AG20443 (cell line): ENCODE measurements at places on chromosomes 7 and 10.

GRCh38 chr10:42952349-42952748 is 124.5 kb upstream of the RET start:
- DNase-seq: peak; percentile 63

- no peak for DNase-seq
These were observed 7.5 kb upstream of the ZC3HAV1 start for GRCh38 chr7:139116999-139117398.

GRCh38 chr10:51653025-51653424 is 46.4 kb downstream of the CSTF2T start:
- no peak for DNase-seq

GRCh38 chr7:140062118-140062527 is 628 bp downstream of the PARP12 start:
- DNase-seq: no peak

GRCh38 chr7:50396856-50397255 is 53.3 kb downstream of the FIGNL1 start:
- DNase-seq: no peak

GRCh38 chr10:14372606-14373005 is 41.9 kb upstream of the FRMD4A start:
- no peak for DNase-seq

DNA sequence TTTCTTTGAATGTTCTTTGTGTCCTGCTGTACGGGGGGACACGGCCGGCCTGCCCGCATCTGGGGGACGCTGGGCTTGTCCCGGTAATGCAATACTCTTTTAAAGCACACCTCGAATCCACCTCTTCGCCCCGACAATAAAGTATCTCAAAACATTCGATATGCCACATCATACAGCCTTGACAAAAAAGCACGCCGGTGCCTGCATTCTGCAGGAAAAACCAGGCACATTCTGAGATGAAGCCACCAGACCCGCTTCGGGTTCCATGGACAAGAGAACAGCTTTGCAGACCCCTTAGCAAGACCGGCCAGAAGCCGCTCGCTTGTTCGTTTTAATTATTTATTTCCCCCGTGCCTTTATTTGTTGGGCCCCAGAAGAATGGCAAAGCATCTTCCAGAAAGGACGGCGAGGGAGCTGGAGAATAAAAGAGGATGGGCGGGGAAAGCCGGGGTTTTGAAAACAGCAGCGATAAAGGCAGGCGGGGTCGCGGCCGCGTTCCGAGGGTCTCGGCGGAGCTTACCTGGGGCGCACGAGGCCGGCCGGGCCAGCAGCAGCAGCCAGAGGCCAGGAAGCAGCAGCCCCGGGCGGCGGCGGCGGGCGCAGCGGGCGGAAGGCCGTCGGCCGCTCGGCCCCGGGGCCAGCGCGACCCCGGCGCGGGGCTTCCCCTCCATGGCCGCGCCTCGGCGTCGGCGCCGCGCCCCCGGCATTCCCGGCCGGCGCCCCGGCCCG is 462 bp downstream of the KIAA1549 start:
- DNase-seq: no peak

DNA sequence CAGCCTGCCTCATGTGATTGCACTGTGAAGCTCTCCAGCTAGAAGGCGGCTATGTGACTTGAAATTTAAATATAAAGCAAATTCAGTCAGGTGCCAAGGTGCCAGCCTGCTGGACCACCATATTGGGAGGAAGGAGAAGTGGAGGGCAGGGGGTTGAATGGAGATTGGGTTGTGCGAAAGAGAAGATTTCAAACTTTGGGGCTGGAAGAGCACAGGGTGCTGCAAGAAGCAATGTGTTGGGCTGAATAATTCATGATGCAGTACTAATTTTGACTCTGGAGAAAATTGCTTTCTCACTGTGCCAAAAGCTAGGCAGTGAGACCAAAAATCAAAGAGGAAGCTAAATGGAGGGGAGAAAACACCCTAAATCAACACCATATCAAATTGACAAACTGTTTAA is 335.3 kb downstream of the NRG3 start:
- DNase-seq: no peak

DNA sequence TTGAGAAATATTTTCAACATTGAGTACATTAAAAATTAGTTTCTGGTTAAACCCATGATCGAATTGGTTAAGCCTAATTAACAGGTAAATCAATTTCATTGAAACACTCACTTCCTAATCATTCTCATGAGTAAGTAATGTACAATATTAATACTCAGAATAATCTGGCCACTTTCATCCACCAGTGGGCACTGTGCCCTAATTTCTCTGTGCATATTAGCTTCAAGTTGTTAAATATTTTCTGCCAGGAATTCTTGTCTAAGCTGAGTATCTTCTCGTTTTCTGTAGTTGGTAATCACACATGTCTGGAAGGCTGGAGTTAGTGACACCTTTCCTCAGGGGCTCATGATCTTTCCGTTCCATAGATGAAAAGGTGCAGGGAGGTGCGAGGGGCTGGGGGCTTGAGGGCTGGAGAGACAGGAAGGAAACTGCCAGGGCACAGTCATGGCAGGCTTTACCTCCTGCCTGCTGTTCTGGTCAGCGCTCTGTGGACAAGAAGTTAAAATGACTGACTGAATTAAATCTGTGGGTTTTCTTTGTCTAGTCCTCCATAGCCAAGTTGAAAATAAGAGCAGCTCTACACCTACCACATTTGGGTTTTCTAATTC is 71.9 kb downstream of the WIPF3 start:
- DNase-seq: peak; percentile 34

- no peak for DNase-seq
These were observed 291.0 kb upstream of the KMT2E start for GRCh38 chr7:104723001-104723400.

DNA sequence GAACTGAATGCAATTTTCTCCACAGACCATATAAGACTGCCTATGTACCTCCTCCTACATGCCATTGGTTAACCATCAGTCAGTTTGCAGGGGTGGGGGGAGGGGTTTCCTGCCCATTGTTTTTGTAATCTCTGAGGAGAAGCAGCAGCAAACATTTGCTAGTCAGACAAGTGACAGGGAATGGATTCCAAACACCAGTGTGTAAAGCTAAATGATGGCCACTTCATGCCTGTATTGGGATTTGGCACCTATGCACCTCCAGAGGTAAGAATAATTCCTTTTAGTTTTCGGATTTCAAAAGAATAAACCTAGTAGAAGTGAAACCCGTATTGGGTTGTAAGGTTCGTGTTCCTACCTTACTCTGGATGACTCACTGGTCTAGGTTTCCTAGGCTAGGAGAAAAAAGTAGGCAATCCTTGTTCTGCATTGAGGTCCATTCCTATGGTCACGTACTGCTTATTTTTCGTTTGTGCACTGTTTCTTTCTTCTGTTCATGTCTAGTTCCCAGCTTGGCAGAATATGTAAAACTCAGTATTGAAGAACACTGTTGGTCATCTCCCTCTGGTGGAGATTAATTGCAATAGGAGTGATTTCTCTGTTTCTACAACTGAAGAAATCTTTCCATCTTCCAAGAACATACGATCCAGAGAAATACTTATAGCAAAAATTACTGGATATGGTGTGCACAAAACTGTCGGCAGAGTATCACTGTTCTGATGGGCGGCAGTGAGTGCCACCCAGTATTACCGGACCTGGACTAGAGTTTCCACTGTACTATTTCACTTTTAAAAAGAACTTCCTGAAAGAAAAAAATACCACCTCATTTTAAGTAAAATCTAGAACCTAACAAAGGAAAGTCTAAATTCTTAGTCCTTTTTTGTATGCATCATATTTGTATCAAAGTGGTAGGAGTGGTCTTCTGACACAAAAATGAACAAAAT is at the start of gene AKR1C3:
Gene AKR1C3 (plus strand): TSS at position 150 of the 941 bp plus-strand sequence. CDS start 31 bp downstream, at position 181.
- peak; percentile 56 for DNase-seq

DNA sequence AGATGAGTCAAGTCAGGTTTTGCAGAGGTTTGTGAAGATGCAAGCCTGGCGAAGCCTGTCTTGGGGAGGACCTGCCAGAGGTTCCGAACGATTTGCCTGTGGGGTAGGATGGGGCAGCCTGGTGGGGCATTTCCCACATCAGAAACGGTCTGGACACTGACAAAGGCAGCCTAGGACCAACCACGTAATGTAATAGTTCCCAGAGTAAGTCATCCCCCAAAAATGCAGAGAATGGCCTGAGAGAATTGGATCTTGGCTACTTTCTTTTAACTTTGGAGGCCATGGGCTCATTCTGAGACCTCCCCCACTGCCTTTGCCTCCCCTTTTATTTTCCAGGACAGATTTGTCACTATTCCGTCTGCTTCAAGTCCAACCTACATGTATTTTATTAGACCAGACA is 168.9 kb upstream of the SH2B2 start:
- DNase-seq: peak; percentile 92

- DNase-seq: no peak
These were observed 115.9 kb upstream of the MEOX2 start for GRCh38 chr7:15802425-15802824.

DNA sequence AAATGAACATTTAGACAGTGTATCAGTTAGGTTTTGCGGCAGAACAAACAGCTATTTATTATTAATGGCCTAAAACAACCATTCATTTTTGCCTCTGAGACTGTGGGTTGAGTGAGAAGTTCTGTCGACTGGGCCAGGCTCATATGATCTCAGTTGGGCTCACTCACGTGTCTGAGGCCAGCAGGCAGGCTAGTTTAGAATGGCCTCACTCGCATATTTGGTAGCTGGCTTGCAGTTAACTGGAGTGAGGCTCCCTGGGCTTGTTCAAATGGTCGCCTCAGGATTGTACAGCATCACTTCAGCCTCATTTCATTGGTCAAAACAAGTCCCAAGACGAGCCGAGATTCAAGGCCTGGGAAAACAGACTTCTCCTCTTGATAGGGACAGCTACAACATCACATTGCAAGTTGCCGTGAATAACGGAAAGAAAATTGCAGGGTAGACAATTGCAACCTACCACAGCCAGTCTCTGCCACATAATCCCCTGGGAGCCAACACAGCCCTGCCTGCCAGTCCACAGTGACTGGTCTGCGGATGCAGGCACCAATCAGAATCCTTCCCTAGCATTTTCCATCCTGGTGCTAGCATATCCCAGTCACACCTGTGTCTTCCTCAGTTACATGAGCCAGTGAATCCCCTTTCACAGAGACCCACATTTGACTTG is 23.1 kb upstream of the PPIF start:
- DNase-seq: no peak

- no peak for DNase-seq
These were observed 8.2 kb downstream of the MINDY3 start for GRCh38 chr10:15852111-15852557.
